ENCODE measurements at places on chromosomes 16 and 17.

GRCh38 chr17:57154921-57155320 is 69.9 kb downstream of the AKAP1 start:
- no peak for DNase-seq

DNA sequence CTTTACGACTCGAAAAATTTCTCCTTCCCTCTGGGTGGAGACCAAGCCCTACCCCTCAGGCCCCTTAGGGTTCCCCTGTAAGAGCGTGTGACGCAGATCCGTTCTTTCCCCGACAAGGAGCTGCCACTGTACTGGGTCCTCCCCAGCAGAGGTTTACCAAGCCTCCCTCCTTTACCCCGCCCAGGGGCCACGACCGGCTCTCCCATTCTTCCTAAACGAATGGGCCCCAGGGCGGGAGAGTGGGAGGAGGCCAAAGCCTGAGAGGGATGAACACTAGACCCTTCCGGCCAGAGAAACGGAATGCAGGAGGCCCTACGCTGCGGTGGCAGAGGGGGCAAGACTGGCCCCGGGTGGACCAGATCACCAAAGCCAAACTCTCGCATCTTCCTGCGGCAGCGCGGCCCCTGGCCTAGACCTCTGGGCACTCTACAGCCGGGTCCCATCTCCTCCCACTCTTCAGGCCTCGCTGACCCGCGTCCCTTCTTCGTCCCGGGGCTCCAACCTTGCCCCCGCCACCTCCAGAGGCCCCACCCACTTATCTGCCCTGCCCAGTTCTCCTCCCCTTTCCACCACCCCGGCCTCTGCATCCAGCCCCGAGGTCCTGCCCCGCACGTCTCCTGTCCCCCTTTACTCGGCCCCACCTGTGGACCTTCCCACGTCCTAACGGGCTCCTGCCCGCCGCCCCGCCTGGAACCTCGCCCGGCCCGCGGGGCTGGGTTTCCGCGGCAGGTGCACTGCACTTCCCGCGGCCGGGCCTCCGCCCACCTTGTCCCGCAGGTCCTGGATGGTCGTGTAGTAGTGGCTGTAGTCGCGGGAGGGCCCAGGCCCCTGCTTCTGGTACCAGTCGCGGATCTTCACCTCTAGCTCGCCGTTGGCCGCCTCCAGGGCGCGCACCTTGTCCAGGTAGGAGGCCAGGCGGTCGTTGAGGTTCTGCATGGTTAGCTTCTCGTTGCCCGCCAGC is 765 bp downstream of the KRT19 start:
- DNase-seq, result no peak

DNA sequence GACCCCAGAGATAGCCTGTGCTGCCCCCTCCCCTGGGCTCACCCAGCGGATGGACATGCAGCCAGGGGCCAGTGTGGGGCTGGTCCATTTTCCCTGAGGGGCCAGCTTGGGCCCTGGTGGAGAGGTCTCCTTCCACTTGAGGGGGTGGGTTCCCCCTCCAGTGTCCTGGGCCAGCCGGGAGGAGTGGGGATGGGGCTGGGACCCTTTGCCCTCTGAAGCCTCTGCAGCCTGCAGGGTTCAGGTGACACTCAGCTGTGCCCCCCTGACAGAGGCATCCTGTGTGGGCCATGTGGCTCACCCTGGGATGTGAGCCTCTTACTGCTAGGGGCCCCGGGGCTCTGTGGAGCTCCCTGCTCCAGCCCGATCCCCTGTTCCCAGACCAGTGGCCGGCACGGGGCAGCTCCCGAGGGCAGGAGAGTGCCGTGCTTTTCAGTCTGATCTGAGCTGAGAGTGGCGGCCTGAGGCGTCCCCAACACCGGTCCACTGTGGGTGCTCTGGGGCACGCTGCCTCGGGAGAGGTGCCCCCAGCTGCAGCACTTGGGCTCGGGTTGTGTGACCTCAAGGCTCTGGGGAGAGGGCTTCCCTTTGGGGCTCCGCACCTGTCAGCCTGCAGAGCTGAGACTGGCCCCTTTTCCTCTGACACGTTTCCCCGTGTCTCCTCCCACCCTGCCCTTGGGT is 439 bp upstream of the GNG13 start:
- no peak for DNase-seq

GRCh38 chr16:88730632-88731607 is 24.6 kb downstream of the CTU2 start:
- DNase-seq, result no peak

DNA sequence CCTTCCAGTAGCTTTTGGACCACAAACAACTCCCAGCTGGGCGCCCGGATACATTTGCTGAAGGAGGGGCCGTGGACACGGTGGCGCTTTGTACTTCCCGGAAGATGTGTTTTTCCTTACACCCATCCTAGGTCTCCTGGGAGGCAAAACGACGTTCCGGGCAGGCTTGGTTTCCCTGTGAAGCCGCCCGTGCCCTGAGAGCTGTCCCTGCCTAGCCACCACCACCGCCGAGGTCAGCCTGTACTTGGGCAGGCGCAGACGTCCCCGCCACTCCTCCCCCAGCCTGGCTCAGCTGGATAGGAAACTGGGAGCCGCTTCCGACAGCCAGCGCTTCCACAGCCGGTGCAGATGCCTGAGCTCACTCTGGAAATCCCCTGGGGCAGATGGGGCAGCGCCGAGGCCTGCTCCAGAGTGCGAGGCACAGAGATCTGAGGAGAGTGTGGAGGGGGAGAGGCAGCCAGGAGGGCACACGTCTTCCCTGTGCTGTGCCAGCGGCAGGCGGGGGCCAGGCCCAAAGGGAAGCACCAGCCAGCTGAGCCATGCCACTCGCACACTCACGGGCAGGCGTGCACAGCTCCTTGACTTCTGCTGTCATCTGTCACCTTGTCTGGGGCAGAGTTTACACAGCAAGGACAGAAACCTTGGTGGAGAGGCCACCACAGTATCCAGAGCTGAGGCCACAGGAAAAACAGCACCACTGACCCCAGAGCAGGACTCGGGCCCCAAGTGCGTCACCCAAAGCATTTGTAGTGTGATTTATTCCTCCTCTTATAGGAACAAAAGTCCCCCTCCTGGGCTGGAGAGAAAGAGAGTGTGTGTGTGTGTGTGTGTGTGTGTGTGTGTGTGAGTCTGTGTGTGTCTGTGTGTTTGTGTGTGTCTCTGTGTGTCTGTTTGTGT is 3.0 kb downstream of the RHBDF2 start:
- no peak for DNase-seq

- DNase-seq, result no peak
Observed at GRCh38 chr17:79078476-79079190, 4.0 kb downstream of the ENGASE start.

DNA sequence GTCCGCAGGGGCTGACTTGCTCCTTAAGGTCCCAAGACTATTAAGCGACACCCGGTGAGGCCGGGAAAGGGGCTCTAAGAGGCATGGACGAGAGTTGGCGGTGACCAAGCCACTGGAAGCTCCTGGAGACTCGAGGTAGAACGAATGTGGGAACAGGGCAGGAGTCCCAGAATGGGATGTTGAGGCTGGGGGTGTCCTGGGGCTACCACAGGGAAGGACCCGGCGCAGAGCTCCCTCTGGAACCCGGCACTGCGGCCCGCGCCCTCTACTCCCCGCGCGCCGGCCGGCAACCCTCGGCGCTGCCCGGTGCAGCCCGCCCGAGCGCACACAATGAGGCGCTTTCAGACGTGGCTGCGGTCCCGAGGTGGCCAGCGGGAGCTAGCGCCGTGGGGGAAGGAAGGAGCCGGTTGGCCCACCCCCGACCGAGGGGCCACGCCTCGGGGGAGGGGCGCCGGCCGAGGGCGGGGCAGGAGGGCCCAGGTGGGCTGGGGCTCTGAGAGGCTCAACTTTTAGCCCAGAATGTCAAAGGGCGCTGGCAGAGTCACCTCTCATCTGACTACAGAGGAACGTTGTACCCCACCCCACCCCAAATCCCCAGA is at the start of gene CHST6:
Gene CHST6, minus strand, starts transcription at position 366 of the 599 bp plus-strand sequence. CDS start 15,613 bp downstream, outside the sequence.
- no peak for DNase-seq

DNA sequence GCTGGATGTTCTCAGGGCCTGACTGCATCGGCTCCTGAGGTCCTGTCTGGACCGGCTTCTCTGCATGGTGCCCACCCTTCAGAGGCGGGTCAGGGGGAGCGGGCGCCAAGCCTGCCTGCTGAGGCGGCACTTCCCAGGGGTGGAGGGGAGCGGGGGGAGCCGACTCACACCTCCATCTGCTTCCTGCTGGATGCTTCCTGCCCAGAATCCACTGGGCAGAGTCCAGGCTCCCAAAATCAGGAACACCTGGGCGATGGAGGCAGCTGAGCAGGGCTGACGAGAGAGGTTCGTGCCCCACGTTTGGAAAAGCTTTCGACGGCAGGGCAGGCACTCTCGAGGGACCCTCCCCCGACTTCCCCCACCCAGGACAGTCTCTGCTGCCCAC is 42.2 kb downstream of the TIMM22 start:
- no peak for DNase-seq

GRCh38 chr17:39965017-39965699 is 2.4 kb downstream of the GSDMA start:
- DNase-seq, result no peak

- DNase-seq, result no peak
Observed at GRCh38 chr16:88063211-88063773, 112.1 kb downstream of the BANP start.

GRCh38 chr17:79218825-79219200 is 144.2 kb downstream of the ENGASE start:
- no peak for DNase-seq

- DNase-seq, result no peak
Observed at GRCh38 chr16:49899991-49900695, 44.2 kb upstream of the ZNF423 start.

GRCh38 chr17:55285340-55286301 is 20.9 kb downstream of the HLF start:
- no peak for DNase-seq

DNA sequence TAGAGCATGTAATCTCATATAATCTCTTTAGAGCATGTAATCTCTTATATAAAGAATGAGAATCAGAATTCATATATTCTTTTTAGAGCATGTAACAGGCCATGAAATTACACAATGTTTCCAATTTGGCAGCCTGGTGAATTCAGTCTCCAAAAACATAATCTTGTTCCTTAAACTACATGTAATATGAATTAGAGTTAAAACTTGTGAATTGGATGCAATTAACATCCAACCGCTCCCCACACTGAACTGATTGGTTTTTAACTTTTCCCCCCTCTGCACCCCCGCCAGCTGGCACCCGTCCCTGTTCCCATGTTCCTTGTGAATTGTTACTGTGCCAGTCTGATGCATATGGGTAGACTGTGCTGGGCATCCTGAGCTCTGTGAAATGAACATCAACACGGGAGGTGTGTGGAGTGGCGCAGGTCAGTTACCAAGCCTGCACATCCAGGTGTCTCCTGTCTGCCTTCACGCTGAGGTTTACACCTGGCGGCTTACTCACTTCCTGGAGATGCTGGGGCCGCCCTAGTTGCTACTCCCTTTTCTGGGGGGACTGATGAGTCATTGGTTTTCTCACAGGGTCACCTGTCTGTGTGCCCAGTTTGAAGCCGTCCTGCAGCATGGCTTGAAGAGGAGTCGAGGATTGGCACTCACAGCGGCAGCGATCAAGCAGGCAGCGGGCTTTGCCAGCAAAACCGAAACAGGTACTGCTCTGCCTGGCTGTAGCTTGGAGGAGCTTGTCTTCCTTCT is 50.4 kb downstream of the SNX29 start:
- DNase-seq, result no peak

DNA sequence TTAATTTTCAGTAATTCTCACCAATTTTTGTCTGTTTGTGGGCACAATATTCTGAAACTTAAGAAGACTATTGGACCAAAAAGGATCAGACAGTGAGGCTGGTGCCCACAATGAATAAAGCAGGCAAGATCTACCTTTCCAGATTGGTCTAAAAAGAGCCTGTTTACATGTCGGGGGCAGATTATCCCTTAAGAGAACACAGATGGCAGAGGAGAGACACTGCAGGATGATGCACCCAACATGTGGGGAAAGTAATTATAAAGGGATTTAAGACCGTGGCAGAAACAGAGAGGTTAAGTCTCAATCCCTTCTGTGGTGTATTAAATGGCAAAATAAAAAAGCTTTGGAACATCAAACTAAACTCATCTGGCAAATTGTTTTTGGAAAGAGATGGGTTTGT is 331.8 kb upstream of the CDH11 start:
- no peak for DNase-seq

- no peak for DNase-seq
Observed at GRCh38 chr17:15406081-15406480, 61.3 kb downstream of the CDRT4 start.

DNA sequence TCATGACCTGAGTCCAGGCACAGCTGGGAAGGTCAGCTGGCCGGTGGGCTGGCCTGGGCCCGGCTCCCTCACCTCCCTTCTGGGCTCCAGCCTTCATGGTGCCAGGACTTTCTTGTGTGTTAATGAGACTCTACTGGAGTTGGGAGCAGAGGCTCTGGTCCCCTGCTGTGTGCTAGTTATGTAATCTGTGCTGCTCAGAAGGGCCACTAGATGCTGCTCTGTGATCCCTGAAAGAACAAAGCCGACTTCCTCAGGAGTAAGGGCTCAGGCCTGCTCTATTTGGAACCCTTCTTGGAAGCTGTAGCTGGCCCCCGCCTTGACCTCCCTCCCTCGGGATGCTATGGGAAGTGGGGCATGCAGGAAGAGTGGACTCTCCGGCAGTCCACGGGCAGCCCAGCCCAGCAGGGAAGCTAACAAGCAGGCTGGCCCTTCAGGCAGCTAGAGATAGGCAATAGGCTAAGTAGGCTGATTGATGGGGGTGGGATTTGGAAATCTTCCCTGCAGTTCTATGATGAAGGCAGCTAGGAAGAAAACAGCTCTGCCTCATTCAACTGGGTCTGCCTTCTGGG is 3.3 kb upstream of the CDK5R1 start:
- DNase-seq, result peak; percentile 34

DNA sequence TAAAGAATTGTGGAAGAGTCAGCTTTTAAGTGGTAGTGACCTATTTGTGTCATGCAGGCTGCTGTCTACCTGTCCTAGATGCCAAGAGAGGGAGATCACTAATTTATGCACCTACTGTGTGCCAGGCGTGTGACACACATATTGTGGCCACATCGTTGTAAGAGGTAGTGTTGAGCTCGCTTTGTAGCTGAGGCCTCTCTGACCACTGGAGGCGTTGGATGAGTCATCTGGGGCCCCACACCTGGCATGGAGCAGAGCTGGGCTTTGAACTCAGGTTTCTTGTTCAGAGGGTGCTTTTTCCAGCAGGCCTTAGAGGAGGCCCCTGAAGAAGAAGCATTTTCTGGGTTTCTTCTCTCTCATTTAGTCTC is 52.3 kb upstream of the LGALS9 start:
- DNase-seq, result peak; percentile 55

GRCh38 chr17:6639014-6639585 is 1.4 kb downstream of the KIAA0753 start:
- DNase-seq, result no peak

GRCh38 chr17:50060951-50061712 is 5.2 kb downstream of the ITGA3 start:
- no peak for DNase-seq

GRCh38 chr16:55686671-55687070 is 30.9 kb downstream of the SLC6A2 start:
- no peak for DNase-seq
